ENCODE measurements at places on chromosomes 7 and 10. TPM values are rescaled to one million over a fixed set of nuclear protein-coding genes. Genes with fewer than 3 reads are reported as not detected.

Gene ACTL6B
- total RNA-seq = not detected

Gene SUGCT
- 4.0 TPM for total RNA-seq

Gene CRHR2
- total RNA-seq = not detected

Gene EBF3
- not detected for total RNA-seq

Gene SLC13A4
- total RNA-seq = 0.14 TPM

Gene LRRN3
- total RNA-seq = 0.38 TPM

Gene OR2A5
- total RNA-seq = not detected

Gene MYPN
- 0.04 TPM for total RNA-seq

Gene WDFY4
- not detected for total RNA-seq

Gene HOXA2
- total RNA-seq = 1.1 TPM

Gene SLC16A9
- 10.4 TPM for total RNA-seq

Gene ANKRD7
- 1.2 TPM for total RNA-seq

Gene WIPF3
- 0.68 TPM for total RNA-seq

Gene PPRC1
- 27.0 TPM for total RNA-seq

Gene GIMAP7
- total RNA-seq = not detected

Gene NUDT13
- 1.9 TPM for total RNA-seq

Gene PRSS37
- not detected for total RNA-seq

Gene CALCR
- not detected for total RNA-seq

Gene SOSTDC1
- not detected for total RNA-seq

Gene ERVW-1
- total RNA-seq = not detected

Gene POLR2J2
- 1.2 TPM for total RNA-seq

Gene UNCX
- 0.55 TPM for total RNA-seq

Gene STEAP1
- 6.9 TPM for total RNA-seq

Gene NOS3
- 3.1 TPM for total RNA-seq

Gene MMD2
- not detected for total RNA-seq

Gene UFSP1
- total RNA-seq = 1.6 TPM

Gene TAS2R41
- not detected for total RNA-seq

Gene GIMAP2
- total RNA-seq = 0.48 TPM

Gene CYCS
- total RNA-seq = 71.3 TPM

Gene TLX1
- not detected for total RNA-seq

Gene PHYH
- 28.6 TPM for total RNA-seq

Gene SFXN4
- total RNA-seq = 17.3 TPM

Gene EMX2
- 4.1 TPM for total RNA-seq

Gene CLEC5A
- not detected for total RNA-seq

Gene SYNPO2L
- not detected for total RNA-seq

Gene CYP26C1
- total RNA-seq = 0.17 TPM

Gene STOX1
- total RNA-seq = 0.21 TPM

Gene UBTD1
- total RNA-seq = 44.4 TPM

Gene MUC12
- total RNA-seq = 2.9 TPM

Gene ASB4
- total RNA-seq = not detected

Gene GRM3
- total RNA-seq = not detected

Gene OR13A1
- not detected for total RNA-seq

Gene FRG2B
- not detected for total RNA-seq

Gene FBXO24
- 0.55 TPM for total RNA-seq

Gene LIPA
- total RNA-seq = 59.2 TPM
